M059J (cell line): ENCODE measurements at places on chromosomes 2 and 18. TPM values are rescaled to one million over a fixed set of nuclear protein-coding genes. Genes with fewer than 3 reads are reported as not detected.

DNA sequence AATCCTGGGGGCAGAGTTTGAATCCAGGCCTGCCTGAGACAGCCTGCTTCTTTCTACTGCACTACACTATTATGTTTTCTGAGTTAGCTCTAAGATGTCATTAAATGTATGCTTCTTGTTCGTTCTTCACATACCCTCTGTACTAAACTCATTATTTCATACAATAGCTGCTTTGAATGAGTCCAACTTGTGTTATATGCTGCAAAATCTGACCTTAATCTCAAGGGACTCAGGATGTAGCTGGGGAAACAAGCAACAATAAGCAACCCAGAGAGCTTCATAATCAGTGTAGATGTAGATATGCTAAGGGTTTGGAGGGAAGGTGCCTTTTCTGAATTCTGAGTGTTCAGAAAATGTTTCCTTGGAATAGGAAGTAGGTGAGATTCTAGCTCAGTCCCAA, 14.4 kb downstream of the FMNL2 start:
- no peak for DNase-seq

GRCh38 chr2:58131191-58132011, 84.8 kb downstream of the VRK2 start:
- DNase-seq: no peak

DNA sequence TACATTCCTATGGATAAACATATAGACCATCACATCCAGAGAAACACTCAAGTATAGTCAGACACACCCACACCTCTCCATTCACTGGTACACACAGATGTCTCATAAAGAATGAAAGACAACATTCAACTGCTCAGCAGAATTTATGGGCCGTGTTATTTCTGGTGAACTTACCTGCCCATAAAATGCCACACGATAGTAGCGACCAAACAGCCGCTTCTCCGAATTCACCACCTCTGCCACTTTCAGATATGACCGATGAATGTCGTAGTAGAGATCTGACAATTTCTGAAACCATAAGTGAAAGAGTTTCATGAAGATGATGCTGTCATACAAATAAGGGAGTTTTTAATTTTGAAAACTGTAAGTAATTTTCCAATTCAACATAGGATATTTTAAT, 70.7 kb upstream of the CCDC195 start:
- DNase-seq: no peak

DNA sequence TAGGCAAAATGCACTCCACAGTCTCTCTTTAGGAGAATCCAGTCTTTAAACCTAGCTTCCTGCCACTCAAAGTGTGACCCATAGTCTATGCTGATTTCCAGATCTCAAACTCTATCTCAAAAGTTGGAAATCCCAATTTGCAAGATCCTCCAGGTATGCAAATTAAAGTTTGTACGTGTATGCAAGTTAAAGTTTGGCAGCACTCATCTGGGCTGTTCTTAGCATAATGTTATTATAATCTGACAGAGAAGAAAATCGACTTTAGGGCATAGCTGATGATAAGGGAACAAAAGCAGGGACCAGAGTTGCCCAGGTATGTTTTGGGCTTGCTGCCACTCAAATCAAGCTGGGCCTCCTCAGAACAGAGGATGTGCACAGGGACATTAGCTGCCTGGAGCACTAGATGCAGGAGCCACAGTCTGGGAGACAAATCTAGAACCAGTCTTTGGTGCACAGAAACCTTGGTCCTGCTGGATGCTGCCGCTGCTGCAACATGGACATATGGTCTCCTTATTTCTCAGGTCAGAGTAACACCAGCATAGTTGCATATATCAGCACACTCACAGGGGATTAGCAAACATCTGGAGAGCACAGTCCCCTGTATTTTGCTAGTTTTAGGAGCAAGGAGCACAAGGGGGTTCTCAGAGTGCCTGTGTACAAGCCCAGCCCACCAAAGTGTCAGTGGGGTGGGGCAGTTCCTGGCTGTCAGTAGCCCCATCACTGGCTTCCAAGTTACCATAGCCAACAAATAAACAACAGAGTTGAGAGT, 242.6 kb downstream of the TTC32 start:
- DNase-seq: no peak

The METAP1D gene
- total RNA-seq: 6.8 and 7.8 TPM in 2 replicates

The SDC1 gene
- total RNA-seq: 83.3 and 127 TPM in 2 replicates

The DHRS9 gene
- not detected in 2 replicates for total RNA-seq
